Renal cortex interstitium (tissue), 15 donors: ENCODE measurements at places on chromosomes 7 and 10.

DNA sequence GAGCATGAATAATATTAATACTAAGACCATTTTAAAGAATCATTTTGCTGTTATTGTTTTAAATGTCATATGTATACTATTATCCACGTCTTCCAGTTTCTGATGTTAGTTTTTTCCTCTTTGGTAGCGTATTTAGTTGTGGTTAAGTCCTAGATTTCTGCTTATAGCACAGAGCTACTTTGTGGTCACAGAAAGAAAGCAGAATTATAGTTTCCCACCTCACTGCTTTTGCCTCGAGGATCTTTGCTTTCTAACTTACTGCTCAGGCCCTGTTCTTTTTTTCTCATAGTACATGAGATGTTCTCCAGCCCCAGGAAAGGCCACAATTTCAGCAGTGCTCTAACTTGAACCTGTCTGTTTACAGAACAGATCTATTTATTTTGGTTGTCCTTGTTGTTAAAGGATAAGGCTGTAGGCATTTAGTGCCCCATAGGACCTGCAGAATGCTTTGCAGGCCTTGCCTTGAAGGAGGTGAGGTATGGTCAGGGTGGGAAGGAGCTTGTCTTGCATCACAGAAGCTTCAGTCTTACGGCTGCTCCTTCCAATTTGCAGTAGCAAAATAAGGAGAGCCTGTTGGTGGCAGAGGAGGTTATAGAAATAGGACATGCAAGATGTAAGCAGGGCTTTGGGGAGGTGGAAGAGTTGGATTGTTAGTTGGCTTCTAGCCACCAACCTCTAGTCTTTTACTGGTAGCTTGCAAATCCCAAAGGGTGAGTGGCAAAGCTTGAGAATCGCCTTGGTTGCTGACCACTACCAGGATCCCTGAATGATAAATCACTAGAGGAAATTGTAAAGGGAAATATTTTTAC, 129.1 kb downstream of the LRRC4 start:
- DNase-seq, result no peak

GRCh38 chr7:27143023-27143949, at the start of gene HOXA5:
TSS of gene HOXA5 (minus strand) at chr7:27143681. CDS start at chr7:27143607, 74 bp downstream.
- DNase-seq, result peak; percentile 88

DNA sequence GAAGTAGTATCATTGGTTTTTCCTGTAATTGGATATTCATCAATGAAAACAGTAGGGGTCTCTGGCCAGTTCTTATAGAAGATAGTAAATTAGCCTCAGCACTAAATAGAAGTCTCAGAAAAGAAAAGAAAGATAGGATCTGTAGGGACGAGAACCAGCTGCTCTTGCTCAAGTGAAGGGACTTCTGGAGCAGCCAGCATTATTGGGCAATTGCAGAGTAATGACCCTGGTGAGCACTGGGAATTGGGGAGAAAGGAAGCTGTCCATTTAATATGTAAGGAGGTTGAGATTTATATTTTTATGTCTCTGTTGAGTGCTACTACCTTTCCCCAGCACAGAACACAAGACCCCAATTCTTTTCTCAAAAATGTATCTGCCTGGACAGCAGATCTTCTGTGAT, 61.2 kb upstream of the WNT16 start:
- no peak for DNase-seq

DNA sequence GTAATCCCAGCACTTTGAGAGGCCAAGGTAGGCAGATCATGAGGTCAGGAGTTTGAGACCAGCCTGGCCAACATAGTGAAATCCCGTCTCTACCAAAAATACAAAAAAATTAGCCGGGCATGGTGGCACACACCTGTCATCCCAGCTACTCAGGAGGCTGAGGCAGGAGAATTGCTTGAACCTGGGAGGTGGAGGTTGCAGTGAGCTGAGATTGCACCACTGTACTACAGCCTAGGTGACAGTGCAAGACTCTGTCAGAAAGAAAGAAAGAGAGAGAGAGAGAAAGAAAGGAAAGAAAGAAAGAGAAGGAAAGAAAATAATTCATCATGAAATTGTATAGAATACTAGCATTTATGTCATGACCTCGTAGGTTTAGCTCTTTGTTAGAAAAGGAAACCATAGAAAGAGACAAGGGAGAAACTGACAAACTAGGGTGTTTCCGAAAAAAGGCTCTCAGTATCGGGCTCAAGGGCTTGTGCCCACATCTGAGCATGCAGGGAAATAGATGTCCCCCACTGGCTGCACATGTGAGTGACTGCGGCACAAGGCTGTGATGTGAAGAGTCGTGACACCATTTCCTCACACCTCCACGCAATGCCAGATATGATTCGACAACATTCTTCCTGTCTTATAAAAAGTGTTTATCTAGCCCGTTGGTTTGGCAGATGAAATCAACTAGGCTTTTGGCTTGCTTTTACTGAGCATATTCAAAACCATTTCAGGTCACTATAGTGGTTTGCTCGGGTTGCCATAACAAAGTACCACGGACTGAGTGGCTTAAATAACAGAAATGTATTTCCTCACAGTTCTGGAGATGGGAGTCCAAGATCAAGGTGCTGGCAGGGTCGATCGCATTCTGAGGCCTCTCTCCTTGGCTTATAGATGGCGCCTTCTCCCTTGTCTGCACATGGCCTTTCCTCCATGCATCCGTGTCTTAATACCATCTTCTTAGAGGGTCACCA, 2.0 kb downstream of the SRGN start:
- DNase-seq, result no peak

DNA sequence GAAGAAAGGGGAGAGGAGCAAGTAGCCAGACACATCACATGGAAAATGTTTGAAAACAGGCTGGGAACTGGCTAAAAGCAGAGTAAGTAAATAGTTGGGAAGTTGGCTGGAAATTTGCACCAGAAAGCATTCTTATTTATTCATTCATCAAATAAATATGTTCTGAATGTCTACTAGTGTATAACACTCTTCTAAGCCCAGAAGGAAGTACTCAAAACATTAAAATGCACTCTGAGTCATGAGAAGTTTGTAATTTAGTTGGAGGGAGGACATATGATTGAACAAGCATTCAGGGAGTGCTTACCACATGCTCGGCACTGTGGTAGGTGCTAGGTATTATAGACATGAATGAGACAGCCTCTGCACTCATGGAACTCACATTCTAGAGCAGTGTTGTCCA, 37.0 kb upstream of the CNNM1 start:
- no peak for DNase-seq

DNA sequence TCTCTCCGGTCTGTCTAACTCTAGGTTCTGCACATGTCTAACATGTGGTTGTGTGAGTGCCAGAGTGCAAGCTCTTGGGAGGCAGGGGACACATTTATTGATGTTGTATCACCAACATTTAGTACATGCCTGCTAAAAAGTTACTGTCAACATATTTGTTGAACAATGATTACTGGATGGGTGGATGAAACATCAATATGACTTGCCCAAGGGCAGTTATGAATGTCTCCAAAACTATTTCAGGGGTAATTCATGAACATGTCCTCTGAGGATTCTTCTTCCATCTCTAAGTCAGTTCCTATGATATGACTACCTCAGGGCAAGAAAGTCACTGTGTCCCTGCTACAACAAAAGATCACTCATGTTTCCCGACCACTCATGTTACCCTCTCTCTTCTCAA, 91.3 kb upstream of the STEAP1B start:
- no peak for DNase-seq

DNA sequence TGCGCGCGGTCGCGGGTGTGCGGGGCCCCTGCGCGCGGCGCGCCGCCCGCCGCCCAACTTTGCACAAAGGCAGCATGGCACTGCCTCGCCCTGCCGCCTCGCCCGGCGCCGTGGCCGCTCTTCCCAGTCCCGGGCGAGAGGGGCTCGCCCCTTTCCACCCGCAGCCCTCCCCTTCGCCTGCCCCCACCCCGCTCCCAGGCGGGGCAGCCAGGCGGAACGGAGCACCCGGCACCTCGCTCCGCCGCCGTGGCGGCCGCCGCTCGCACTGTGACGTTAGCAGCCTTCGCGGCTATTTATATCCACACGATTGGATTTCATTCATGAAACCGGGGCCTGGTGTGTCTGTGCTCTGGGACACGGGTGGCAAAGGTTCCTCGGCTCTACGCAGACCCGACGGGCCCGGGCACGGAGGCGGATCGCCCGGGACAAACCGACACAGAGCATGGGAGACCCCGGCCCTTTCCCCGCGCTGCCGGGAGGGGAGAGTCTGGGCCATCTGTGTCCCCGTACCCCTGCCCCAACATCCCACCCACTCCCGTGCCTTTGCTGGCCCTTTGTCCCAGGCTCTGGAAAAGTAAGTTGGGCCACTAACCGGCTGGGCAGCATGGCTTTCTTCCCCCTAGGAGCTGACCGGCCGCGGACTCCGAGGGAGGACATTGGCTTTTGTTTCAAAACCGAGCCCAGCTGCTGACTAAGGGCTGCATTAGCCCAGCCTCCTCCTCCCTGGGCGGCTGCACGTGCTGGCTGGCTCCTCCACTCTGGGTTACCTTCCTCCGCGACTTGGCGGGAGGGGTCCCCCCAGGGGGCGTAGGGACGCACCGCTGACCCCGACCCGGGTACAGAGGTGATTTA, at the start of gene RHOBTB1:
TSS of gene RHOBTB1 (minus strand) at position 128 of the 852 bp plus-strand sequence. CDS start 32,643 bp downstream, outside the sequence.
- DNase-seq, result peak; percentile 77

GRCh38 chr7:155255621-155256020, 42.1 kb upstream of the INSIG1 start:
- no peak for DNase-seq

- DNase-seq, result no peak
Observed at GRCh38 chr7:17772581-17773288, 167.6 kb downstream of the SNX13 start.

- DNase-seq, result no peak
Observed at GRCh38 chr10:17249820-17250219, 21.8 kb downstream of the VIM start.

DNA sequence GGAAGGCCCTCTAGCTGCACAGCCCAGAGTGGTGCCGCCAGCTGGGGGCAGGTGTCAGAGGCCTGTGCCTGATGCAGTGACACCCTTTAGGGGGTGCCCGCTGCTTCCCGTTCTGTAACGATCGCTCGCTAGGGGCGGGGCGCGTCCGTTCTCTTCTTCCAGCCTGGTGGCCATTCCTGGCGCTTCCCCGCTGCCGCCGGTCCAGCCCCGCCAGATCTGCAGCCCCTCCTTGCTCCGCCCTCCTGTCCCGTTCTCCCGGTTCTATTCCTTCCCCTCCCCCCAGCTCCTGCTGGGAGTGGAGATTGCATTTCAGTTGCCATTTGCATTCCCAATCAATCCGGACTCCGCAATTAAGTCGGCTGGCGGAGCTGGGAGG, 39.2 kb downstream of the AGAP3 start:
- DNase-seq, result no peak

GRCh38 chr7:30285067-30285535, 704 bp downstream of the ZNRF2 start:
- no peak for DNase-seq

GRCh38 chr7:134622303-134622995, 24.2 kb upstream of the BPGM start:
- DNase-seq, result no peak

- no peak for DNase-seq
Observed at GRCh38 chr7:142153400-142153799, 41.9 kb downstream of the MGAM2 start.

DNA sequence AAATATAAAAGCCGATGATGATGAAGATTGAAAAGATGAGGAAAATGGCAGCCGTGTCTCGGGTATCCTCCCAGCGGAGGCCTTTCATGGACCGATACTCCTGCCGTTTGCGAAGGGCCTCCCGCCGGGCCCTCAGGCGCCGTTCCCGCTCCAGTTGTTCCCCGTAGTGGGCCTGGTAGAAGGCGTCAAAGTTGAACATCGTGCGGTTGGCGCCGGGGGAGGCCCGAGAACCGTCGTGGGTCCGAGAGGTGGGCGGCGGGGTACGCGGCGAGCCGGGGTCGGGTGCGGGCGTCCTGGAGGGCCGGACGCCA, 553 bp downstream of the DNAJC30 start:
- DNase-seq, result no peak

DNA sequence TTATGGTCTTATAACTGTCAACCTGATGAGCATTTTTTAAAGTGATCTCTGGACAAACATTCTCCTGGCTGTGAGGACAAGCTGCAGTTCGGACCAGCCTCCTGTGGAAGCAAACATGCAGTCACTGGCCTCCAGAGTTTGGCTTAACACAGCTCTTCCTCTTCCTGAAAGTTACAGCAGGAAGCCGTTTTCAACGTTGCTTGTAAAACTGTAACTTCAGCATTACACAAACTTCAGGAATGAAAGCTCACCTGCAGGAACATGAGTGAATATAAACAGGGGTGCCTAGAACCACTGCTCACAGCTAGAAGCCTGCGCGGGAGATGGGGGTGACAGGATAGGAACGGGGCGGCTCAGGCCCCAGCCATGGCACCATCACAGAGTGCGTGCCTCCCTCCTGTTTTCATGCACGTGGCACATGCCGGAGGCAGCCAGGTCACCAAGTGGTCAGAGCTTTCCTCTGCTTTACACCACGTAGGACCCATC, 292.9 kb upstream of the PITRM1 start:
- DNase-seq, result no peak

DNA sequence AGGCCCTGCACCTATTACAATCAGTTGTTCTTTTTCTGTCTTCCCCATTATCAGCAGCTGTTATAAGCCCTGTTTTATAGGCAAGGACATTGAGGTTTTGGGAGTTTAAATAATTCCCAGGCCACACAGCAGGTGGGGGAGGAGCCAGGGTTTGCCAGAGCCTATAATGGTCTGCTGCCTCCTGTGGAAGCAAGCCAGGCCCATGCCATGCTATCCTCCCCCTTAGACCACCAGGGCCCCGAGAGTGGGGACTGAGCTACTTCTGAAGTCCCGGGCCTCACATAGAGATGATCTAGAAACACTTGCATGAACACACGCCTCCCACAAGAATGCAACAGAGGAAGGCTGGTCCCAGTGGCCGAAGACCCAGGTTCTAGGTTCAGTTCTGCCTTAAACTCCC, 141.7 kb downstream of the SH3PXD2A start:
- no peak for DNase-seq

GRCh38 chr10:9910446-9910845, 1107.2 kb upstream of the CELF2 start:
- DNase-seq, result no peak

- no peak for DNase-seq
Observed at GRCh38 chr10:114374053-114374791, 30.1 kb downstream of the AFAP1L2 start.

DNA sequence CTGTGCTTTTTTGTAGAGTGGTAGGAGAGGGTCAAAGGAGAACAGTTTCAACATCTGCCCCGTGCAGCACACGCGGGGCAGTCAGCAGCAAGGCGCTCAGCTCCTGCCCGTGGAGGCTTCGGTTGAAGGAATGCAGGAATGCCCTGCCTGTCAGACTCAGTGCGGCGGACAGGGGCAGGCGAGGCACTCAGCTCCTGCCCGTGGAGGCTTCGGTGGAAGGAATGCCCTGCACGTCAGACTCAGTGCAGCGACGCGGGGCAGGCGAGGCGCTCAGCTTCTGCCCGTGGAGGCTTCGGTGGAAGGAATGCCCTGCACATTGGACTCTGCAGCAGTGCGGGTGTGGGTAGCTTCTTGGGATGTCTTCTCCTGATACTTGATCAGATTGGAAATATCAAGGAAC, 37.0 kb downstream of the PPP2R2D start:
- DNase-seq, result peak; percentile 27

DNA sequence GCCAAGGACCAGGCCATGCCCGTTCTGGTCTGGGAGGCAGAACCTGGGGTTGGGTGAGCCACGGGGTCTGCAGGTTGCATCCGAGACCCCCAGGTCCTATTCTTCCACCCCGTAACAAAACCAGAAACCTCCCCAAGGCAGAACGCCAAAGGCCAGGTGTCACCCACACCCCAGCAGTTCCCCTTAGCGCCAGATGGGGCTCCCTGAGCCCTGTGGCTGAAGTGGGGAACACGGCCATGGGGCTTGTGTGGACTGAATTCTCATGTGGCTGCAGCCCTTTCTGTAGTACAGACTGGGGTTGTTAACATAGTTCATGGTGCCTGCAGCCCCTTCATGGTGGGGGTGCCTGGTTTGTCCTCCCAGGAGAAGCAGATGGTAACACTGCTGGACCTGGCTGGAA, 10.2 kb downstream of the BRI3 start:
- DNase-seq, result no peak

- peak; percentile 5 for DNase-seq
Observed at GRCh38 chr7:25180592-25180923, 47.7 kb downstream of the NPVF start.
